Left renal pelvis (tissue), 4 donors: ENCODE measurements at places on chromosomes 7 and 10.

GRCh38 chr10:68895041-68895440 lies 6.1 kb upstream of the DDX50 start:
- DNase-seq = no peak

DNA sequence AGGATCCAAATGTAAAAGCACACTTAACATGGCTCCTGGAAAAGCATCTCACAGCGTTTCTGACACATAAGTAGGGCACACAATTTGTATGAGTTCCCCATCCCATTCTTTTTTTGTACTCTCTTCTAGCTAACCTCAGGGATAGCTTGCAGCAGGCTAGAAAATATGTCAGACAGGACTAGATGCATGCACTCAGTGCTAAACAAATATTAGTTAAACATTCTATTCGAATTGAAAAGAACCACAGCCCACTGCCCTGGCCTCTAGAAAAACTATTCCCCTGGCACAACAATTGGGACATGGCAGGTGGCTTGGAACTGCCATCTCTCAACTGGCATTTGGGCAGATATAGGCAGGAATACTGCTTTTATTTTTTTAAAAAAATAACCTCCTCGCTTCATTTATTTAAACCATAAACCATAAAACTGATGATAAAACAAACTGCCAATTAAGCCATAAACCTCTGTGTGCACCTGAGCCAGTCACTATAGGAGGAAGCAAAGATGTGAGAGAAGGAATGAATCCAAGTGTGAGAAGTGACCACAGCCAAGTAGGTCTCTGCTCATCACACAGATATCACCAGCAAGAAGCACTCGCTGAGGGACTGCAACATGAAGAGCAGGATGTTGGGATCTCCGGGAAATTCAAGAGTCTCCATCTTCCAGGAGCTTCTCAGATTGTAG lies 394.1 kb downstream of the NEBL start:
- DNase-seq = no peak

DNA sequence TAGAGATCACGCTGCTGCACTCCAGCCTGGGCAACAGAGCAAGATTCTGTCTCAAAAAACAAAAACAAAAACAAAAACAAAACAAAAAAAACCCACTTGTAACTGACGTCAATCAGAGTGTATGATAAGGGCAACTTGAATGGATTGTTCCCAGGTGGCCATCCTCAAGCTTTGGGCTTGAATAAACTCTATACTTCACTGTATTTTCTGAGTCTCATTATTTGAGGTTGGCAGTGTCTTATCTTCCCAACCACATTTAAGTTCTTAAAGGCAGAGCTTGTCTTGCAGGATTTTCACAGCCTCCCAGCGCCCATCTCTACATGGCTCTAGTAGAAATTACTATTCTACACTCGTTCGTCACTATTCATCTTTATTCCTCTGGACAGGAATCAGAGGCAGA lies 5.1 kb upstream of the OAT start:
- DNase-seq = no peak

GRCh38 chr10:63935705-63936104 lies 414.5 kb downstream of the REEP3 start:
- no peak for DNase-seq

GRCh38 chr7:73737491-73738219 lies 947 bp downstream of the ABHD11 start:
- DNase-seq = no peak

GRCh38 chr10:12934777-12935176 lies 66.7 kb downstream of the CCDC3 start:
- DNase-seq = no peak

DNA sequence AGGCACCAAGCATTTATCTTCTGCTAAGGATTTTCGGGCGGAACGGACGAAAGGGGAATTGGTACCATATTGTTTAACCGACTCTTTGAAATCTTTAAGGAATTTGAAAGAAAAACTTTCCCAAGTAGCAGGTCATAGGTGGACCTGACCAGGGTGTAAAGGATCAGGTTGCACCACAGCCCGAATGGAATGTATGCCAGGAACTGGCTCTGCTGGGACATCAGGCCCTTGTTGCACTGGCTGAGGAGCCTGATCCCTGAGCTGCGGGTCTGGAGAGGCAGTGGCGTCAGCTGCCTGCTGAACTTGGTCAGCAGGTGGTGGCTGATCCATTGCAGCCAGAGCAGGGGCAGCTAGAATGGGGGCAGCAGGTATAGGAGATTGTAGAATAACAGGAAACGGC lies 41.4 kb upstream of the AKR1C2 start:
- no peak for DNase-seq

DNA sequence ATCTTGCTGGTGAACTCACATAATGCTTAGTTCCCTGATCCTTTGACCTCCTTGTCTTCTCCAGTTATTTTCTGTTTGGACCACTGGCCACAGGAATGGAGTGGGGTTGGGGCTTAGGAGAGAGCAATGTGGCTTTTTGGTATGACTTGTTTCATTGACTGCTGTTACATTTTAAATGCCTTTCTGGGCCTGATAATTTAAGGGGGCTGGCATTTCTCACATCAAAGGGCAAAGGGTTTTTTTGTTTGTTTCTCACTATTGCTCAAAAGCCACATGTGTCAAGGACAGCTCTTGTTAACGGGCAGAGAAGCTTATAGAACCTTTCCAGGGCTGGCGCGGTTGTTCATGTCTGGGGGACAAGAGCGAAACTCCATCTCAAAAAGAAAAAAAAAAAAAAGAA lies 161.2 kb upstream of the TNRC18 start:
- DNase-seq = no peak
